ENCODE measurements at places on chromosomes 2 and 18.
A peak's percentile ranks its signal among the peaks of the same experiment; 100 is the strongest.

DNA sequence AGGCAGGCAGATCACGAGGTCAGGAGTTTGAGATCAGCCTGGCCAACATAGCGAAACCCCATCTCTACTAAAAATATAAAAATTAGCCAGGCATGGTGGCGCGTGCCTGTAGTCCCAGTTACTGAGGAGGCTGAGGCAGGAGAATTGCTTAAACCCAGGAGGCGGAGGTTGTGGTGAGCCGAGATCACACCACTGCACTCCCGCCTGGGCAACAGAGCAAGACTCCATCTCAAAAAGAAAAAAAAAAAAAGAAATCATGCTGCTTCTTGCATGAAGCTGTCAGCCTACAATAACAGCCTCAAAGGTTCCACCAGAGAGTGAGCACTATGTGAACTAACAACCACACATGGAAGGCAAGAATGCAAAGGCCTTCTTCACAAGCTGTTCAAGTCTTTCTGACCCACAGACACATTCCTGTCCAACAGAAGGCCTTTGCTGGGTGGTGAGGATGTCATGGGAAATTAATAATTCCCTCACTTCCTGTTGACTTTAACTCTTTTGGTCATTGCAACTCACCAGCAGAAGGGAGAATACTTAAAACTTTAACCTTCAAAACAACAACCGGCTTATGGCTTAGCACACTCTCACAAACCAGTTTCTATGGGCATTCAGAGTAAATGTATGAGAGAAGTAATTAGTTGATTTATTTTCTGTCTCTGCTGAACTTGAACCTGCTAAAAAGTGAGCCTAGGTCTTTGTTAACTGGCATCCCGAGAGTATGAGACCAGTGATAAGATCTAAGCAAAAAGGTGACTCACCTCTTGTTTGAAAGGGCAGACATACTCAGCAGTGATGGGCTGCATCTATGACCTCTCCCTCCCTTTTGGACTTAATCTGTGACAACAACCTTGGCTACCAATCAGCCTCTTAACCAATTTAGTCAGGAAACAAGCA is 11.8 kb downstream of the PLEKHM3 start:
- DNase-seq, result peak; percentile 1

- DNase-seq, result peak; percentile 87
Measured at GRCh38 chr18:80109676-80110078, 615 bp downstream of the ADNP2 start.

- DNase-seq, result peak; percentile 80
Measured at GRCh38 chr18:12408247-12408869, 629 bp downstream of the PRELID3A start.

GRCh38 chr2:233152541-233152940 is 92.4 kb downstream of the INPP5D start:
- no peak for DNase-seq

DNA sequence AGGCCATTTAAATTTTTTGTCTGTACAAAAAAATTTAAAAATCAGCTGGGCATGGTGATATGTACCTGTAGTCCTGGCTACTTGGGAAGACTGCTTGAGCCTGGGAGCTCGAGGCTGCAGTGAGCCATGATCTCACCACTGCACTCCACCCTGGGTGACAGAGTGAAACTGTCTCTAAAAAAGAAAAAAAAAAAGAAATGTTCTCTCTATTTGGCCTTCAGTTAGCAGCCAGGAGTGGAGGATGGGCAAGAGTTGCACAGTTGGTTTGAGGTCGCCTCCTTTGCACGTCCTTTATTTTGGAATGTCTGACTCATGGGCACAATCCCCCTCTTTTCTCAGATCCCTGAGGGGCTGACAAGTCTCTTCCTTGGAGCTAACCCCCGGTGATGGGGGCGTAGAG is 26.3 kb downstream of the ITM2C start:
- no peak for DNase-seq

- DNase-seq, result peak; percentile 91
Measured at GRCh38 chr2:176111309-176111663, 4.2 kb downstream of the HOXD11 start.

- DNase-seq, result no peak
Measured at GRCh38 chr2:119282996-119283511, 59.4 kb downstream of the STEAP3 start.

DNA sequence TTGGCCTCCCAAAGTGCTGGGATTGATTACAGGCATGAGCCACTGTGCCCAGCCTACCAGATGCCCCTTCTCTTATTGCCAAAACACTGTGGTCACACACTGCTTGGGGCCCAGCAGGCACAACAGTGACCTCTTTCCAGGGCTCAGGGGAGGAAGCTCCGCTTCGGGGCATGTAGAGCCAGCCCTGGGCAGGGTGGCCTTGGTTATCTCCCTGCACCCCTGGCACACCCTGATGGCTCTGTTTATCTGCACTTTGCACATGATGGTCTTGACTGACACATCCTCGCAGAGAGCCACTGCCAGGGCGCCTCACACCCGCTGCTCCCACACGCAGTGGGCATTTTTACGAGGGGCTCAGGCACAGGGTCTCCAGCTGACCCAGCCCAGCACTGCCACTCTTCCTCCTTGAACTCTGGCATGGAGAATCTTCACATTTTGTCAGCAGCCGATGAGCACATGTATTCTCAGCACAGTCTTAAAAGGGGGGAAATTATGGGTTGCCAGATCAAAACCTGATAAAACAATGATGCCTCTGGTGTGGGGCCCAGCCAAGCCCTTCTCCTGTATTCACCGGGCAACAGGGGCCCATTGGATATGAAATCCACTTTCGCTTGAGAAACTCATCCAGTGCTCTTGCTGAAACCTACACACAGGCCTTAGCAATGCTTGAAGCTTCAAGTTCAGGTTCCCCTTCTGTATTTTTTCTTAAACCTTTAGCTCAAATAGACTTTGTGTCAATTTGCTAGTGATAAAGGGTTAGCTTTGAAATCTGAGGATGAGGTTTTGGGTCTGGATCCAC is 5.9 kb downstream of the GYPC start:
- DNase-seq, result no peak

DNA sequence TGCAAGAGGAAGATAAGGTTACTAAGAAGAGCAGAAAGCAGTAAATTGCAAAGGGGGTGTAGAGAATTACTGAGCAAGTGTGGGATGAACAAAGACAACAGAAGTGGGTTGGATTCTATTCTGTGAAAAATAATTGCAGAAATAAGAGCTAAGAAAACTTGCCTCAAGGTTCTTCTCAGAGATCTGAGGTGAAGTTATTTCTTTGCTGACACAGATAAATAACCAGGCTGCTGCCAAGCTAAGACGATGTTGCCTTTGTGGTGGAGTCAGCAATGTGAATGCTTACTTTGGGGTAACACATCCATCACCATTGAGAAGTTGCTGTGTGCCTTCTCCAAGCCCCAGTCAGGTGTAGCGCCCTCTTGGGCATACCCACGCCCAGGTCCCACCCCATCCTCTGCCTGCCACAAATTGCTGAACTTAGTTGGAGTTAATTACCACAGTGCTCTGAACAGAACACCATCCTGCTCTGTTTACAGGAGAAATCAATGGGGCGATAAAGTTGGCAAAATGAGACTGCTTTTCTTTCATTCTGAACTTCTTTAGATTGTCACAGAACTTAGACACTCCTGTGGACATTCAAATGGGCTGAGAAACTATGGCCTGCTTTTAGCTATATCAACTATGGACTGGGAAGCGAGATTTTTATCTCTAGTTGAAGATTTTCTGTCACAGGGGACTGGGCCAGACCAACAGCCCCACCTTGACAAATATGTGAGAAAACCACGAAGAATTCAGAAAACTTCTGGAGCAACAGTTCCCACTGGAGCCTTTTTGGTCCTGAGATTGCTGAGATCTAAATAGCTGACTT is 283.6 kb downstream of the TMX3 start:
- DNase-seq, result no peak
